ENCODE measurements at places on chromosomes 3 and 15. TPM values are rescaled to one million over a fixed set of nuclear protein-coding genes. Genes with fewer than 3 reads are reported as not detected.

Gene KBTBD13
- 0.21 TPM for total RNA-seq

Gene STAC
- 16.0 TPM for total RNA-seq

DNA sequence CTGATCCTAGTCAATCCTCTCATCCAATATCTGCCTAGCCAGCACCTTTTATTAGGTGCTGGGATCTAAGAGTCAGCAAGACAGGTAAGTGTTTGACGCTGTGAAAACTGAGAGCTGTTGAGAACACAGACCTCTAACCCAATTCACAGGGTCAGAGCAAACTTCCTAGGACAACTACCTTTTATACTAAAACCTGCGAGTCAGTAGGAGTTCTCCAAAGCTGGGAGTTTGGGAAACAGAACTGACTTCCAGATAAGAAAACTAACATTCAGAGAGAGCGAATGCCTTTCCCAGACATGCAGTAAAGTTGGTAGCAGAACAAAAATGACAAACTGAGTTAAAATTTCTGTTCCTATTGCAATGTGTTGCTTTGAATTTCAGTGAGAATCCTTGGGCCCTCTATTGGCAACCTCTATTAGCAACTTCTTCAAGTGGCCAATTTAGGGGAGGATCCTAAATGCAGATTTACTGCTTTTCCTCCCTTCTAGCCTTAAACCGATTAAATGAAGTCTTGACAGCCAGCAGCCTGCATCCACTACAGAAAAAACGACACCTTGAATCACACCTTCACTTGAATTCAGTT lies 11.3 kb downstream of the NR2E3 start:
- no peak for DNase-seq
- H3K36me3 ChIP-seq = peaks cover 45% of the 10 kb centered on the region
- no peaks in the 10 kb centered on the region for H3K27me3 ChIP-seq

DNA sequence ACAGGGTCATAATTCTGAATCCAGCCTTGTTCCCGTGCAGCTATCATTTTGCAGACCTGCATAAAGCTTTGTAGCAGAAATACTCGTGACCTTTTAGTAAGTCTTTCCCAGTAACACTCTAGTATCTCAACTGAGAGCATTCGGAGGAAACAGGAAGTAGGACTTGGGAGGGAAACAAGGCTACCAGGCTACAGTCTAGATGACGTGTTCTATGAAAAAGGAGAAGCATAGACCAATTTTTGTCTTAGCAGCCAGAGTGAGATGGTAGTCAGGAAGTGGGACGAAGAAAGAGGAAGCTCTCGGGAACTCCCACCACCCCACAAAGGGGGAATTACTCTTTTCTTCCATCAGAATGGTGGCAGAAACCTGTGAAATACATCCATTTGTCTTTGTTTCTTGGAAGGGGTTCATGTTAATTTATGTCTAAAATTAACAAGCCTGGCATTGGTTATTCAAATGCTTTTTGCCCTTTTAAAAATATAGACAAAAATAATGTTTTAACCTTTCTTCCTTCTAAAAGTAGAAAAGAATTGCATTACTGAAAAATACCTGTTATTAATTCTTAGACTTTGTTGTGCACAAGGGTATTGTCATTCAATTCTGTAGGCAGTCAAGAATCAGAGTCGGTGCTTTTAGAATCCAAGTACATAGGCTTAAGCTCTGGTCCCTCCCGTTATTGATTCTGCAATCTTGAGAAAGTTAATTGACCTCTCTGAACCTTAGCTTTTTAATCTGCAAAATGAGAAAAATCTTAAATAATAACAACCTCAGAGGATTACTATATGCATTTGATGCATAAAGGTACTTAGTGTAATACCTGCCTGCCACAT lies 1.6 kb upstream of the SUCNR1 start:
- DNase-seq = no peak
- no peaks in the 10 kb centered on the region for H3K36me3 ChIP-seq
- H3K27ac ChIP-seq = peak overlapping the region; percentile 22

Gene CHST2
- total RNA-seq = 16.6 TPM

Gene SNUPN
- total RNA-seq = 6.7 TPM

- no peaks in the 10 kb centered on the region for H3K4me1 ChIP-seq
- no peak for DNase-seq
- H3K36me3 ChIP-seq = no peaks in the 10 kb centered on the region
- peak overlapping the region; percentile 99 for H3K4me3 ChIP-seq
Measured at GRCh38 chr3:140943781-140944552, 2.3 kb downstream of the SLC25A36 start.

GRCh38 chr3:31981206-31982181 lies at the start of the genes OSBPL10 and ZNF860:
OSBPL10 (minus strand) TSS chr3:31981262; CDS start chr3:31981179, 83 bp downstream.
ZNF860 (plus strand) TSS chr3:31981750; CDS start chr3:31989080, 7,330 bp downstream.
- H3K36me3 ChIP-seq = no peaks in the 10 kb centered on the region
- DNase-seq = peak; percentile 93
- H3K27me3 ChIP-seq = no peaks in the 10 kb centered on the region
- peak within 1 kb of the TSS; percentile 79 for H3K4me3 ChIP-seq
- H3K4me1 ChIP-seq = peaks cover 9% of the 10 kb centered on the region

GRCh38 chr15:78850352-78850751 lies 22.3 kb upstream of the MORF4L1 start:
- no peaks in the 10 kb centered on the region for H3K36me3 ChIP-seq
- no peak for DNase-seq
- no peaks in the 10 kb centered on the region for H3K27me3 ChIP-seq
